ENCODE measurements at places on chromosomes 3 and 15. TPM values are rescaled to one million over a fixed set of nuclear protein-coding genes. Genes with fewer than 3 reads are reported as not detected.
A peak's percentile ranks its signal among the peaks of the same experiment; 100 is the strongest.

The ZNF662 gene
- total RNA-seq: 6.3 TPM

GRCh38 chr15:90564051-90564450 is 34.3 kb downstream of the CRTC3 start:
- DNase-seq: no peak

- no peak for DNase-seq
These were observed 26.0 kb downstream of the CYP19A1 start for GRCh38 chr15:51312166-51313073.

DNA sequence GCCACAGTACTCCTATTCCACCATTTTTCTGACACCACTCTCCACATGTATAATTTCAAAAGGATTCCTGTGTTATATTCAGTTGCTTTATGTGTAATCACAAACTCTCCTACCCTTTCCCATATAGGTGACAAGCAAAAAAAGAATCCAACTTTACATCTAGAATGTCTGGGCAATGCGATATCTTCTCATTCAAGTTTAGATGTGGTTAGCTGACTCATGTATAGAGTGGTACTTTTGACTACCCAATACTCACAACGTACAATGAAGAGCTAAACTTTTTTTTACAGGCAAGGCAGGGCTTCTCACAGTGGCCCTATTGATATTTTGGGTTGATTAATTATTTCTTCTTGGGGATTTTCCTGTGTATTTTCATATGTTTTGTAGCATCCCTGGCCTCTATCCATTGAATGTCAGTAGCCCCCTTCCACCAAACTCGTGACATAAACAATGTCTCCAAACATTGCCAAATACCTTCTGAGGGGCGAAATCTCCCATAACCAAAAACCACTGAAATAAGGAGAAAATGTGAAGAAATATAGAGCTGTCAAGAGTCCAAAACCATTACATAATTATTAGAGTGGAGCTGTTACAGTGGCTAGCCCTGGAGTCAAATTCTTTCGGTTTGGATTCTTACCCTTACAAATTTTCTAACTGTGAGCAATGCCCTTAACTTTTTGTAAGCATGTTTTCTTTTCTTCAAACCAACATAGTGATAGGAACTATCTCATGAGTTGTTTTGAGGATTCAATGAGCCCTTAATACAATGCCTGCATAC is 342.6 kb downstream of the NSUN3 start:
- DNase-seq: no peak

GRCh38 chr3:136818191-136818768 is 646 bp upstream of the SLC35G2 start:
- DNase-seq: peak; percentile 65

The C3orf85 gene
- not detected for total RNA-seq

DNA sequence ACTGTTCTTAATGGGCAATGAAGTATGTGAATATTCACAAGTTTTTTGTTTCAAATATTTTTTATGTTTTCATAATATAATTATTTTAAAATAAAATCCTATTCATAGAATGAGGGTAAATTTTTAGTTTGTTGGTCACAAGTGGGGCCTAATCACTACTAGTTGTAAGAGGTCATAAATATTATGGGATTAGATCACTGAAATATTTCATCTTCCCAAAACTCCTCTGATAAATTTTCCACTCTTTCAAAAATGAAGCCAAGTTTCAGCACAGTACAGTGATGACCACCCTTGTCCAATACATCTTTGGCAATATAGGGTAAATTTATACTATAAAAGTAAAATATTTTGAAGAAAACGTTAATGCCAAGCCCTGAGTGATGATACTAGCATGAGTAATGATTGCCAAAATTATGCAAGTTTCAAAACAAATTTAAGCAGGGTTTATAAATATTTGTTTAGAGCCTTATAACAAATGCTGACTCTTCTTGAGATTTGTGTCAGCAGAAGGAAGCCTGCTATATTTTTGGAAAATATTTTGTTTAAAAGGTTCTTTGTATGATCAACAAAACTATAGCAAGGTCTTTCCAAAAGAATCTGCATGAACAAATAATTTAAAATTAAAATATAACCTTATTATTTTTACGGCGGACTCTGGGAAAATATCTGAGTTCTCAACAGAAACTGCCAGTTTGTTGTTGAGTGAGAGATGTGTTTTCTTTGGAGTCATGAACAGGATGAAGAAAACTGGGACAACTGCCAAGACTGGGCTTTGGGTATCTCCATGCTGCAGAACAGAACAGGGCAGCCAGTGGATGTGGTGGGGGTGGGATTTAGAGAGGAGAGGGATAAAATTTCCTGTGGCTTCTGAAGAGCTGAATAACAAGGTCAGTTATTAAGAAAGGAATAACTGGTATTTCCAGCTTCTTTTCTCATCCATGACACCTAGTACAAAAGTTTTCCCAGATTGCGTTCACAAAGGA is 17.9 kb upstream of the TM4SF1 start:
- no peak for DNase-seq

The OSBPL10 gene
- 17.5 TPM for total RNA-seq

DNA sequence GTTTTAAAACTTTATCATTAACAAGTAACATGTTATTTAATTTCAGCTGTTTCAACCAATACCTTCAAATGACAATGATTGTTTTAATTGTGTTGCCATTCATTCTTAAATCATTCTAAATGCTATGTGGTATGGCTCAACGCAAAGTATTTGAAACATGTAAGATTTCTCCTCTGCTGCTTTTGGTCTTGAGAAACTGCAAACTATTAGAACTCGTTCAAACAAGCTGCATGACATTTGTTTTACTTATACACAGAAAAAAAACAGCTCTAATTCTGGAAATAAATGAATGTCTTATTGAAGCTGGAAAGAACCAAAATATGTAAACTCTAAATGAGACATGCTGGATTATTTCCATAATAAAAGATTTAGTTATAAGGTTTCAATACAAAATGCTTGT is 29.3 kb downstream of the FBN1 start:
- no peak for DNase-seq

All from epithelial cell of proximal tubule (primary cell).